ENCODE measurements at places on chromosomes 3 and 15.

DNA sequence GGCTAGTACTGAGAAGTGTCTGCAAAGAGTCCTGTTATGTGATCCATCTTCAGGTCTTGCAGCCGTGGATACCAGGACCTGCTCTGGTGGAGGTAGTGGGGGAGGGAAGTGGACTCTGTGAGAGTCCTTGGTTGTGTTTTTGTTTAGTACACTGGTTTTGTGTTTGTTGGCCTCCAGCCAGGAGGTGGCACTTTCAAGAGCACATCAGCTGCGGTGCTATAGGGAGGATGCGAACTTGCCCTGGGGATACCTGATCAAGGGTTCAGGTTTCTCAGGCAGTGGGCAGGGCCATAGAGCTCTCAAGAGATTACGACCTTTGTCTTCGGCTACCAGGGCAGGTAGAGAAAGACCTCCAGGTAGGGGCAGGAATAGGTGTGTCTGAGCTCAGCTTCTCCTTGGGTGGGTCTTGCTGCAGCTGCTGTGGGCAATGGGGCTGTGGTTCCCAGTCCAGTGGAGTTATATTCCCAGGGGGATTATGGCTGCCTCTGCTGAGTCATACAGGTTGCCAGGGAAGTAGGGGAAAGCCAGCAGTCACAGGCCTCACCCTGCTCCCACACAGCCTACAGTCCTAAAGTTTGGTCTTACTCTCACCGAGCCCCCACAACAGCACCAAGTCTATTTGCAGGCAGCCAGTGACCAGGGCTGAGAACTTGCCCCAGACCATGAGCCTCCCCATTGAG lies 132.8 kb upstream of the NPHP3 start:
- DNase-seq: no peak

- DNase-seq: no peak
These were observed 205.4 kb upstream of the UBE2E1 start for GRCh38 chr3:23600167-23600871.

- DNase-seq: no peak
These were observed 88.1 kb downstream of the SRGAP3 start for GRCh38 chr3:9161298-9161697.

GRCh38 chr3:120181632-120182031 lies 87.4 kb upstream of the GSK3B start:
- no peak for DNase-seq
